ENCODE measurements at places on chromosomes 2 and 18. TPM values are rescaled to one million over a fixed set of nuclear protein-coding genes. Genes with fewer than 3 reads are reported as not detected.

The CFAP65 gene
- 0.22 TPM for total RNA-seq

The MYO1B gene
- 53.5 TPM for total RNA-seq

The TMEM87B gene
- total RNA-seq: 14.5 TPM

The SERPINB13 gene
- total RNA-seq: not detected

The SLC35G4 gene
- not detected for total RNA-seq

The SLC5A7 gene
- total RNA-seq: not detected

The IMP4 gene
- 160 TPM for total RNA-seq

The ASB18 gene
- total RNA-seq: not detected

The MROH2A gene
- 0.22 TPM for total RNA-seq

The GAREM1 gene
- 8.2 TPM for total RNA-seq

The TMEM247 gene
- not detected for total RNA-seq

The UGT1A5 gene
- not detected for total RNA-seq

The NEU4 gene
- 0.28 TPM for total RNA-seq

The CROCC2 gene
- not detected for total RNA-seq

The CCDC121 gene
- total RNA-seq: 3.7 TPM

The PRSS56 gene
- 0.12 TPM for total RNA-seq

The MEP1B gene
- total RNA-seq: 0.05 TPM

The HOXD11 gene
- total RNA-seq: 5.4 TPM

The AOX1 gene
- 5.4 TPM for total RNA-seq

The IL18RAP gene
- total RNA-seq: not detected

The DPP10 gene
- total RNA-seq: not detected

The MARCHF4 gene
- total RNA-seq: 20.0 TPM

The MRPS9 gene
- total RNA-seq: 32.6 TPM

The DSG2 gene
- total RNA-seq: 64.0 TPM

The TMEFF2 gene
- 0.20 TPM for total RNA-seq

The HDAC4 gene
- total RNA-seq: 11.7 TPM

The NETO1 gene
- total RNA-seq: not detected

The AQP12A gene
- total RNA-seq: not detected

The SLC4A5 gene
- total RNA-seq: 0.34 TPM

The MAL gene
- total RNA-seq: 0.27 TPM

The INHBB gene
- total RNA-seq: 35.9 TPM

The ESPNL gene
- total RNA-seq: 0.18 TPM

The SFT2D3 gene
- 5.4 TPM for total RNA-seq

The GPR45 gene
- total RNA-seq: not detected

The CRIM1 gene
- total RNA-seq: 195 TPM

The CFC1B gene
- not detected for total RNA-seq

The POTEJ gene
- not detected for total RNA-seq

The PLB1 gene
- total RNA-seq: 2.6 TPM

The SCN1A gene
- not detected for total RNA-seq

The AGXT gene
- total RNA-seq: not detected

The DIPK1C gene
- total RNA-seq: not detected

The VWA3B gene
- total RNA-seq: 0.12 TPM

The GNAL gene
- 8.4 TPM for total RNA-seq

The KCNE4 gene
- 0.46 TPM for total RNA-seq

The KLHL29 gene
- total RNA-seq: 7.9 TPM

The NPHP1 gene
- total RNA-seq: 8.2 TPM

The HAAO gene
- total RNA-seq: not detected

The ANKRD53 gene
- 0.28 TPM for total RNA-seq

The ABHD1 gene
- total RNA-seq: 0.50 TPM

The ZC3H6 gene
- 0.58 TPM for total RNA-seq

The ERFE gene
- total RNA-seq: 7.4 TPM

The EIF2AK2 gene
- 27.2 TPM for total RNA-seq

The SPATS2L gene
- 137 TPM for total RNA-seq

The CD28 gene
- not detected for total RNA-seq

The IL1R2 gene
- 1.0 TPM for total RNA-seq

The AFF3 gene
- total RNA-seq: 0.08 TPM

The PHOSPHO2 gene
- 1.7 TPM for total RNA-seq
